ENCODE measurements at places on chromosomes 7 and 10.

DNA sequence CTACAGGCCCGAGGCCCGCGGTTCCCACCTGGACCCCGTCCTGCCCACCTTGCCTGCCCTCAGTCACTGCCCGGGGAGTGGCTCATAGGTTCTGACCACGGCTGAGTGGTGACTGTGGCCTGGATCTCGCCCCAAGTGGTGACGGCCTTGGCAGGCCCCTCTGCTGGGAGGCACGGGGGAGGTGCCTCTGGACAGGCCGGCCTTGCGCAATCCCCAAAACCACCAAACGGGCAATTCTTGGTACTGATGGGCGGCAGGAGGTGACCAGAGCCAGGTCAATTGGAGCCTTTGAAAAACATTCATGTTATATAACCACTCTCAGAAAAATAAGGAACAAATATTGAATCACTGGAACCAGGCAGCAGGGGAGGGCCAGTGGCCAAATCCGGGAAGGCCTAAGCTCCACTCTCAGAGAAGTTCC, 83.4 kb downstream of the PRKAG2 start:
- DNase-seq: no peak

DNA sequence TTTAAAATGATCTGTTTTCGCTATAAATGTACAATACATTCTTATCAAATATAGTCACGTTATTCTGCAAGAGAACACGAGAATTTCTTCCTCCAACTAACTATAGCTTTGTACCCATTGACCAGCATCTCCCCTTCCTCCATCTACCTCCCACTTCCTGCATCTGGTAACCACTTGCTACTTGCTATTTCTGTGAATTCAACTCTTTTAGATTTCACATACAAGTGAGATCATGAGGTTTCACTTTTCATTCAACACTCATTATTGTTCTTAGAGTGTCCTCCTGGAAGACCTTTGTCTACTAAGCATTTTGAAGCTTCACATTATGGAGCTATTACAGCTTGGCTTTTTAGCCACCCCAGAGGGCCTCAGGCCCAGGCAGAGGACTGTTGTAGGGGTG, 741.3 kb upstream of the FZD8 start:
- DNase-seq: no peak

GRCh38 chr7:91103363-91103762, 160.9 kb upstream of the FZD1 start:
- no peak for DNase-seq

- DNase-seq: peak; percentile 65
Measured at GRCh38 chr7:28298870-28299518, 113.3 kb upstream of the CREB5 start.

DNA sequence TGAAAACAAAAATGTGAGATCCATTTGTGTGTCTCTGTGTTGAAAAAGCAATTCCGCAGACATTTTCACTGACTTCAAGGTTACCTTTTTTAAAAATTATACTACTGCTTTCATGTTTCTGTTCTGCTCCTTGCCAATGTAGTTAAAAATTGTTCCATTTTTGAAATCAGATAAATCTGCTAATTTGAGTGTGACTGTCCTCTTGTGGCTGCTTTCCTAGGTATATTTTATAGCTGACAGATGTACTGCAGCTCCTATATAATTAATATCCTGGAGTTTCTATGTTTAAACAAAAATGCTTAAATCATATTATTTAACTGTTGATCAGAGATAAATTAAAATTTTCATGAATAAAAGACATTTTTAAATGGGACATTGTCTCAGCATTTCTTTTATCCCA, 177.6 kb upstream of the LRRTM3 start:
- DNase-seq: no peak

DNA sequence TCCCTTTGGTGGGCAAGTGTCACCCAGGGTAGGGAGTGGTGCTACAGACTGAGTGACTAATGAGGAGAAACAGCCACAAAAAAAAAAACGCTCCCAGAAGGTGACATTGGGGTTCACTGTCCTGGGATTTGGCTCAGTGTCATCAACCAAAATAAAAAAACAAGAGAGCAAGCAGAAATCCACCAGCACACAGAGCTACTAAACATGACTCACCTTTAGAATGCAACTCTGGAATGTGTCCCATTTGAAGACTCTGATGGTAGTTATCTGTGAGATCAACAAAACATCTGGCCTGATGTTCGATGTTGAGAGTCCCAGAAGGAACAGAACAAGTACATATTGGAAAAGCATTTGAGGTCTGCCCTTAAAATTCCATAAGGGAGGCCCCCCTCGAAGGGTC, 200.3 kb upstream of the LYZL2 start:
- DNase-seq: no peak

DNA sequence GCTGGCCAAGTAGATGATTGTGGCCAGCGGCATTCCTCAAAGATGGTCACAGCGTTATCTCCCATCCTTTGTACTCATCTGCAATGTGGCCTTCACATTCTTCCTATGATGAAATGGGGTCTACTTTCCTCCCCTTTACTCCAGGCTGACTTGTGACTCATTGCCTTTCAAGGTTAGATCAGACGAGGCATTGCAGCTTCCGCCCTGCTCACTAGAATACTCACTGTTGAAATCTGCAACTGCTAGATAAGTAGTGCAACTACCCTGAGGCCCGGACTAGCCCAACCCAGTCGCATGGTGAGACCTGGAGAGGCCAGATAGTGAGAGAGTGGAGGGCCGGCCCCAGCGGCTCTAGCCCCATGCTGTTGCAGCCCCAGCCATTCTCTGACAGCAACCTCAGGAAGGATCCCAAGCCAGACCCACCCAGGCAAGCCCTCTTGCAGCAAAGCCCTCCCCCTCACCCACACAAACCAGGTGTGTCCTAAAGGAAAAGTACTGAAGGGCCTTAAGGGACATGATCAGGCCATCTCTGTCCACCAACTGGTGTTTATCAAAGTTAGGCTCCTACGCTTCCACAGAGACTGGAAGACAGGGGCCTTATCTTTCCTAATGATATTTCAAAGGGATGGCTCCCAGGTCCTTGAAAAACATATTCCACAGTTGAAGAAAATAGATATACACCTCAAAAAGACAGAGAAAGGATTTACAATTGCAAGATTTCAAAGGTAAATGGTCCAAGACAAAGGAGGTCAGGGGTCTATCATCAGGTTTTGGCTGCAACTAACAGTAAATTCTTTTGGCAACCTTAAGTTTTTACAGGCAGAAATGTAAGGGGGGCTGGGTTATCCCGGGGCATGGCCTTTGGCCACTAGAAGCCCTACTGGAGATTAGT, 107.2 kb upstream of the TRIM24 start:
- no peak for DNase-seq

GRCh38 chr10:48623607-48624132, 18.8 kb upstream of the ARHGAP22 start:
- DNase-seq: no peak

GRCh38 chr7:1024331-1024841, 20.0 kb upstream of the GPR146 start:
- DNase-seq: no peak

- DNase-seq: no peak
Measured at GRCh38 chr10:126017961-126018560, 121.7 kb downstream of the FANK1 start.

- DNase-seq: no peak
Measured at GRCh38 chr10:95691281-95691680, 2.4 kb downstream of the TCTN3 start.

- no peak for DNase-seq
Measured at GRCh38 chr10:89476150-89476549, 59.2 kb downstream of the SLC16A12 start.

Measured in COR-L47 (cell line).